Subcutaneous adipose tissue (tissue), 4 donors: ENCODE measurements at places on chromosomes 7 and 10. TPM values are rescaled to one million over a fixed set of nuclear protein-coding genes. Genes with fewer than 3 reads are reported as not detected.

Gene MORN4
- total RNA-seq, result 2.3 TPM

Gene TAS2R3
- total RNA-seq, result 1.1 TPM

Gene HABP2
- not detected for total RNA-seq

Gene TMEM270
- total RNA-seq, result not detected

Gene FBH1
- 69.9 TPM for total RNA-seq

Gene UTF1
- not detected for total RNA-seq

Gene TSPAN33
- total RNA-seq, result 12.1 TPM

Gene TFR2
- 0.88 TPM for total RNA-seq

Gene LRRC18
- not detected for total RNA-seq

Gene MKI67
- total RNA-seq, result 0.49 TPM
